ENCODE measurements at places on chromosomes 6 and 20. TPM values are rescaled to one million over a fixed set of nuclear protein-coding genes. Genes with fewer than 3 reads are reported as not detected.

SIRPA gene
- 0.33 TPM for total RNA-seq

CYP21A2 gene
- total RNA-seq: 1.0 TPM

ZNF334 gene
- total RNA-seq: 0.42 TPM

VGLL2 gene
- total RNA-seq: not detected

PLG gene
- 0.55 TPM for total RNA-seq

SLC12A5 gene
- total RNA-seq: not detected

DEK gene
- total RNA-seq: 130 TPM

SIRPD gene
- total RNA-seq: not detected

OR12D3 gene
- total RNA-seq: not detected

HLA-DQB2 gene
- 0.82 TPM for total RNA-seq

KCNK16 gene
- total RNA-seq: not detected

JPH2 gene
- not detected for total RNA-seq

CFAP206 gene
- not detected for total RNA-seq

KIAA0408 gene
- 1.6 TPM for total RNA-seq

GTSF1L gene
- not detected for total RNA-seq

C6orf47 gene
- total RNA-seq: 17.1 TPM

LBP gene
- total RNA-seq: 0.14 TPM

SOX4 gene
- 0.71 TPM for total RNA-seq

PHACTR1 gene
- total RNA-seq: 1.1 TPM

DCDC2 gene
- not detected for total RNA-seq

PRKN gene
- 0.13 TPM for total RNA-seq

SLC2A4RG gene
- total RNA-seq: 18.1 TPM

MYCT1 gene
- not detected for total RNA-seq

HDGFL1 gene
- not detected for total RNA-seq

OLIG3 gene
- not detected for total RNA-seq

TMEM242 gene
- total RNA-seq: 10.0 TPM

ACTL10 gene
- total RNA-seq: 7.6 TPM

SIRPG gene
- 12.0 TPM for total RNA-seq

SMLR1 gene
- not detected for total RNA-seq

TMEM200A gene
- total RNA-seq: 0.54 TPM

EMILIN3 gene
- not detected for total RNA-seq

CST3 gene
- total RNA-seq: 2.0 TPM

ESR1 gene
- total RNA-seq: 0.68 TPM

LY6G6D gene
- not detected for total RNA-seq

HRH3 gene
- not detected for total RNA-seq

SPEF1 gene
- not detected for total RNA-seq

RPN2 gene
- 188 TPM for total RNA-seq

SASH1 gene
- total RNA-seq: 0.30 TPM

MUCL3 gene
- not detected for total RNA-seq

NNAT gene
- not detected for total RNA-seq

PNPLA1 gene
- total RNA-seq: 0.13 TPM

BTN1A1 gene
- total RNA-seq: 0.10 TPM

SLC17A2 gene
- total RNA-seq: not detected

DZANK1 gene
- 2.0 TPM for total RNA-seq

C6orf89 gene
- 27.2 TPM for total RNA-seq

COL21A1 gene
- not detected for total RNA-seq

SEL1L2 gene
- not detected for total RNA-seq

TBXT gene
- not detected for total RNA-seq

HS3ST5 gene
- not detected for total RNA-seq

ANKEF1 gene
- 1.6 TPM for total RNA-seq

All from activated T-cell treated with anti-CD3 and anti-CD28 coated beads, Interleukin-2, amount 50 U/mL, for 4 hours (primary cell).